ENCODE measurements at places on chromosomes 12 and 14.

DNA sequence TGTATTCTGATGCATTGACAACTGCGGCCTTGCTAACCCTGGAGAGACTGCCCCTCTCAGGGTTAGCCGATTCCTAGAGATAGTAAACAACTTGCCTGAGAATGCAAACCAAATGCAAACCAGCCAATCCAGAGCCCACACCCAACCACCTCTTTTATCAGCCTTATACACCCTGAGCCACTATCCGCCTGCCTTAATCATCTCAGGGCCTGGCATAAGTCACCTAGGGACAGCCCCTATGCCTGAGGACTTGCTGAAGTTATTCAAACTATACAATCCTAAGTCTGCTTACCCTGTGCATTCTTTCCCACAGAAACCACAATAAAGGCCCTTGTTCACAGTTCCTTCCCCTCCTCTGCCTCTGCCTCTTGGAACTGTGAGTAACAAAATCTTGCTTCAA, 177.2 kb downstream of the KCNA5 start:
- DNase-seq: peak; percentile 54

DNA sequence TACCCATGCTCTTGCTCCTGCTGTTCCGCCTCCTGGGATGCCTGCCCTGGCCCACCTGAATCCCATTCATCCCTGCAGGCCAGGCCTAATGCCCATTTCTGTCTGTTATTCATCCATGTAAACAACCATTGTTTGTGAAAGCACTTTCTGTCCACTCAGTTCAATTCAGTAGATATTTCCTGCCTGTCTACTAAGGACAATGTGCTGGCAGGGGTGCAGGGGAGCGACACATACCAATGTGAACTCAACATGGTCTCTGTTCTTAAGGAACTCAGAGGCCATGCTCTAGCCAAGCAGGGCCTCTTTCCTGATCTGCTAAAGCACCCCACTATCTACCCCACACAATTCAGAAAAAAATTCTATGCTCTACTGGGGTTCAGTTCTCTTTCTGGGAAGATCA, 88.5 kb upstream of the ZFP36L1 start:
- DNase-seq: no peak

DNA sequence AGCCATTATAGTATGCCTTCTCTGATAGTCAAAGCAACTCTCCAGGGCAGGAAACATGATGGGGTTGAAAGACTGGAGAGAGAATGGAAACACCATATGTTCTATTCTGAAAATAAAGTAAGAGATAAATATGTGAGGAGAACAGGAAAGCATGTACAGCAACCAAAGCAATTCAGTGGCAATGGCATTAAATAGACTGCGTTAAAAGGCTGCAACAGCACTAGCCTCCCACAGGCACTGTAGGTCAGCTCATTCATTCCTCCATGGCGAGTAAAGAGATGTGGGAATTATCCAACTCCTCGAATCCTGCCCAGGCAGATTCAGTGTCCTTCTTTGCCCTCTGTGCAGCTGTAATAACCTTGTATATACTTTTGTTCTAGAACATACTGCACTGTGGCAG, 43.8 kb downstream of the ANO6 start:
- DNase-seq: peak; percentile 75

DNA sequence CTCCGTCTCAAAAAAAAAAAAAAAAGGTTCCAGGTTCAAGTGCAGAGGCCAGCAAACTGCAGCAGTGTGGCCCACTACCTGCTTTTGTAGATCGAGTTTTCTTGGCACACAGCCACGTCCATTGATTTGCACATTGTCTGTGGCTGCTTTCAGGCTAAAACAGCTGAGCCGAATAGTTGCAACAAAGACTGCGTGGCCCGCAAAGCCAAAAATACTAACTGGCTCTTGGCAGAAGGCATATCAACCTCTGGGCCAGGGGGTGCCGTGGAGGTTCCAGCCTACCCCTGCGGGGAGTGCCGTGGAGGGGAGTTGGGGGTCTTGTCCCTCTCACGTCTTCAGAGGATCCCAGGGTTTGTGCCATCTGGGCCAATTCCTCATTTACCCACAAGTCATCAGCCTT, 170.1 kb downstream of the ADGRD1 start:
- DNase-seq: no peak

DNA sequence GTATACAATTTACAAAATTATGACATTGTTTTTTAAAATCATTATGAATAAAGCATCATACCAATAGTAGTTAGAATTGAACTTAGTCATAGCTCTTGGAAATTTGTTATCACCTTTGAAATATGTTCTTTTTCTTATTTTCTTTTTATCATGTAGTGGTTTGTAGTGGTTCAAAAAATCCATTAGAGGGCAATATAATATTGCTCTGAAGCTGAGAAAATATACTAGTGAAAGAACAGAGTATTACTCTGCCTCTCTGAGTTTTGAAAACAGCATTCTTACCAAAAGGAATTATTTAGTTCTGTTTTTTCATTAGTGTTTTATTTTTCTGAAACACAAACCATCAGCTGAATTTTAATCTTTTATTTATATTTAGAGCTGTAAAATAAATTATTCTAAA, 76.2 kb downstream of the PDZRN4 start:
- no peak for DNase-seq

DNA sequence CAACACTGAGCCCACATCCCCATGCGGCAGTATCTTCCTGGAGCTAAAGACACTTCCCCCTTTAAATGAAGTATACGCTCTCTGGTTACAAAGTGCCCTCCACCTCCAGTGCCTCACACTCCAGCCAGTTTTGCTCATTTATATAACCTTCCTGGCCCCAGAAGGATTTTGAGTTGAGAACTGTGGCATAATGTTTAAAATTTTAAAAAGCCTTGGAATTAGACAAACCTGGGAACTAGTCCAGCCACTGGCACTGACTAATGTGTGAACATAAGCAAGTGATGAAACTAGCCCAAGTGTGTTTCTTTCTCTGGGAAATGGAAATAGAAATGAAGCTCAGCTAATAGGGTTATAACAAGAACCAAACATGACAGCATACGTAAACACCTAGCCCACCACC, 723.7 kb upstream of the USP15 start:
- no peak for DNase-seq

- no peak for DNase-seq
Observed at GRCh38 chr14:93023039-93023438, 92.7 kb downstream of the ITPK1 start.

GRCh38 chr12:42144158-42144407, 591 bp downstream of the GXYLT1 start:
- no peak for DNase-seq

- DNase-seq: peak; percentile 71
Observed at GRCh38 chr14:52266782-52267181, 716 bp upstream of the PTGDR start.

GRCh38 chr12:93415723-93416464, 25.9 kb downstream of the UBE2N start:
- DNase-seq: peak; percentile 89

GRCh38 chr12:45732936-45733335, 3.4 kb downstream of the ARID2 start:
- no peak for DNase-seq

- DNase-seq: no peak
Observed at GRCh38 chr14:61106271-61106958, 125.4 kb downstream of the SLC38A6 start.

- no peak for DNase-seq
Observed at GRCh38 chr14:47044841-47045240, 393.3 kb upstream of the RPL10L start.

- DNase-seq: no peak
Observed at GRCh38 chr12:60872850-60873713, 1277.3 kb downstream of the SLC16A7 start.

- no peak for DNase-seq
Observed at GRCh38 chr14:106511006-106511799, 984.8 kb downstream of the TMEM121 start.

GRCh38 chr12:93663006-93663728, 14.0 kb upstream of the CRADD start:
- no peak for DNase-seq

- no peak for DNase-seq
Observed at GRCh38 chr12:117595751-117596150, 234.3 kb upstream of the NOS1 start.

GRCh38 chr12:27462151-27462694, 15.7 kb downstream of the SMCO2 start:
- DNase-seq: peak; percentile 9

GRCh38 chr14:93281937-93282336, 50.9 kb downstream of the BTBD7 start:
- DNase-seq: no peak
